ENCODE measurements at places on chromosomes 7 and 10. TPM values are rescaled to one million over a fixed set of nuclear protein-coding genes. Genes with fewer than 3 reads are reported as not detected.

DNA sequence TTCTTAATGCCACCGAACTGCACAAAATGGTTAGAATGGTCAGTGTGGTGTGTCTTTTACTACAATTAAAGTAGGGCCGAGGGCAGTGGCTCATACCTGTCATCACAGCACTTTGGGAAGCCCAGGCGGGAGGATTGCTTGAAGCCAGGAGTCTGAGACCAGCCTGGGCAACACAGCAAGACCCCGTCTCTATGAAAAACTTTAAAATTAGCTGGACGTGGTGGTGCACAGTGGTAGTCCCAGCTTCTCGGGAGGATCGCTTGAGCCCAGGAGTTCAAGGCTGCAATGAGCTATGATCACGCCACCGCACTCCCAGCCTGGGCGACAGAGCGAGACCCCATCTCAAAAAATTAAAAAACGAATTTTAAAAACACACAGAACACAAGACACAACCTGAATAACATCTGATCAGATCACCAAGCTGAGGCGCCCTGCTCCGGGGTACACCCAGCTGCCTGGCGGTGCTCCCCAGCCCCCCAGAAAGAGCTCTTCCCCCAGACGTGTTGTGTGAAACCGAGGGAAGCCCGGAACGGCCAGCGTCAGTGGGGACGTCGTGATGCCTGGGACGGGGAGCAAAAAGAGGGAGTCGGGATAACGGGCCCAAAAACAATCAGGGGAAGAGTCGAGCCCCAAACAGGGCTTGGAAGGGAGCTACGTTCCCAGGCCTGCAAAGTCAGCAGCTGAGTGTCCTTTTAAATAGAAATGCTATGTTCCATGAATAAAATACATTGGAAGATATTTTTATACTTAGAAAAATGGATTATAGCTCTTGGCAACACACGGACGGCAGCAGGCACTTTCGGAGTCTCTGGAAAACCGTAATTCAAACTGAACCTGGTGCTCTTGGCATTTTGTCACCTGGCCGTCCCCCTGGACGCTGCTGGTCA, 80.7 kb upstream of the PDGFA start:
- no peak for DNase-seq

MMD2 gene
- not detected for total RNA-seq

RTKN2 gene
- 7.3 TPM for total RNA-seq

DNA sequence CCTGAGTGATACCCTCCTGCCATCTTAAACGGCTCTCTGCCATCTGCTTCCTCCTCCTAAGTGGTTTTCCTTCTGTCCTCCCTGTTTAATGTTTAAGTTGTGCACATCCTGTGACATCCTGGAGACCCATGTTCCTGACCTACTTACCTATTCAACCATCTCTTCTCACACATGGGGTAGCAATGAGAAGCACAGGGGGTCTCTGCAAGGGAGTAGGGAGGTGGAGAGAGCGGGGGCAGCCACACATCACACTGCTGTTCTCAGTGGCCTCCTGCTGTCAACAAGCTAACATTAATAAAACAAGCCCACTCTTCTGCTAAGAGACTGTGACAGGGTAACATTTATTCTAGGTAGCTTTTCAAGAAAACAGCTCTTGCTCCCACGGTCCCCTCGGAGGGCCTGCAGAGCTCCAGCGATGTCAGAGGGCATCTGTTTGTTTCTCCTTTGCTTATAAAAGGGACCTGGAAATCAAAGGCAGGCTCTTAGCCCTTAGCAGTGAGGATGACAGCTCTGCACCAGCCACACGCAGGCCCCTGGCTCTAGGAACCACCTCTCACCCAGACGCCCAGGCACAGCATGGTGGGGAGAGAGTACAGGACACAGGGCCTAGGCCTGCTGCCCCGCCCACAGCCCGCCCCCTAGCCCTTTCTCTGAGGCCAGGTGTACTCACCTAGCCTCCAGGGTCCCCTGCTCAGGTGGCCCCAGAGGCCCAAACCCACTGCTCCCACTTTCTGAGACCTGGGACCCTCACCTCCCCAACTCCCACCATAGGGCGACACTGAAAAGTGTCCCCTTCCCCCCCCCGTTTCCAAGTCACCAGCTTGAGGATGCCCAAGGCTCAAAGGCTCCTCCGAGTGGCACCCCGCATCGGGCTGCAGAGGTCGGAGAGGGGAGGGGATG, 943 bp upstream of the SLC18A2 start:
- DNase-seq, result no peak

PPP1R17 gene
- not detected for total RNA-seq

DNA sequence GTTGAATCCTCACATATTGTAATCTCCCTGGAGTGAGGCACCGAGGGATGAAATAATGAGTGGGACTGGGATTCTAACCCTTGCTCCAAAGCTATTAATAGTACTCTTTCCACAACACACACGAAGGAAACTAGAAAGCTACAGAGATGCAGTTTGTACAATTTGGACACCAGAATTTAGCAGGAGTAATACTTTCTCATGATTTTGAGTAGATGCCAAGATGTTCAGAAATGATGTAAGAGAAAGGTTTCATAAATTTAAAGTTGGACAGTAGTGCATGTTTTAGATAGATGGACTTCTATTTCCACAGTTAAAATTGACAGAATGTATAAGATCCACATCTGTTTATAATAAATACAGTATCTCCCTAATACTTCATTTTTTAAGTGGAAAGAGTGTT, 46.5 kb downstream of the PRR15 start:
- no peak for DNase-seq

SYT15 gene
- total RNA-seq, result 0.17 TPM

- DNase-seq, result no peak
Measured at GRCh38 chr10:92993699-92994272, 66.8 kb upstream of the CYP26C1 start.

GRCh38 chr7:50742401-50742800, 40.3 kb downstream of the GRB10 start:
- no peak for DNase-seq

- DNase-seq, result no peak
Measured at GRCh38 chr10:86330778-86331763, 35.5 kb downstream of the GRID1 start.

DNA sequence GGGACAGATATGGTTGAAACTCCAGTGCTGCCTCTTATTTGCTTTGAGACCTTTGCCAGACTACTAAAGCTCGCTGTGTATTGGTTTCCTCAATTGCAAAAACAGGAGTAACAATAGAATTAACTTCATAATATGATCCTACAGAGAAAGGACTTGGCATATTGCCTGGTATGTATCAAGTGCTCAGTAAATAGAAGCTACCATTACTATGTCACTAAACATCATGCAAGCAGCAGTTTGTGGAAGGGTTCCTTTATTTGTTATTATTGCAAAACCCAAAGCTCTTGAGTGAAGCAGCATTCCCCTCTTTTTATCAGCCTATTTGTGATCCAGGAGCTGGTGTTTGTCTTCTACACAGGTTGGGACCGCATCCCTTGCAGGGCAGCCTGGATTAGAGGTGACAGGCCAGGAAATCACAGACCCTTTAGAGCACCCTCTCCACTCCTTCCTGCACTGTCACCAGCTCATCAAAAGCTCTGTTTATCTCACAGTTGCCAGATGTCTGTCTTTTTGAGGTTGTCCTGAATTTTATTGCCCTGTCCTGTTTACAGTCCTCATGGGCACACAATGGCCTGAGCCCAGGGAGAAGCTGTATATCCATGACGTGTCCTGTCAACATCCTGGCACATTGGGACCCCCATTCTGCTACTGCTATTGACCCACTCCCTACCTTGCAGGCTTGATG, 121.5 kb downstream of the SNX10 start:
- no peak for DNase-seq

DNA sequence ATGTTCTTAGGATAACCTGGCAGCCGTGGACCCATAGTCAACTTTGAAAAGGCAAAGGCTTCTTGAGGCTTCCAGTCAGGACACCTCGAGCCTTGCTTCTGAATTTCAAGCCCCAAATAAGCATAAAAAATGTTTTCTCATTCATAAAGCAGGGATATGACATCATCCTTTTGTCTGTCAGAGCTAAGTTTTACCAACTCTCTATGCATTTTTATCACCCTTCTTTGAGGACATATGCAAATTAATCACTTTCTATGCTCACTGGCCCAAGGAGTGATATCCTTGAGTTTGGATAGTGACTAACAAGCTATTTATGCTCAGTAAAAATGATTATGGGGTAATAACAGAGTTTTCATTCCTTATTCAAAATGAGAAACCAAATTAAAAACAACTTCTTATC, 159.4 kb downstream of the ANLN start:
- no peak for DNase-seq

GRCh38 chr7:50775836-50776235, 6.9 kb downstream of the GRB10 start:
- DNase-seq, result no peak

GRCh38 chr10:33780961-33781360, 446.5 kb upstream of the NRP1 start:
- no peak for DNase-seq

YAE1 gene
- total RNA-seq, result 85.4 TPM

DNA sequence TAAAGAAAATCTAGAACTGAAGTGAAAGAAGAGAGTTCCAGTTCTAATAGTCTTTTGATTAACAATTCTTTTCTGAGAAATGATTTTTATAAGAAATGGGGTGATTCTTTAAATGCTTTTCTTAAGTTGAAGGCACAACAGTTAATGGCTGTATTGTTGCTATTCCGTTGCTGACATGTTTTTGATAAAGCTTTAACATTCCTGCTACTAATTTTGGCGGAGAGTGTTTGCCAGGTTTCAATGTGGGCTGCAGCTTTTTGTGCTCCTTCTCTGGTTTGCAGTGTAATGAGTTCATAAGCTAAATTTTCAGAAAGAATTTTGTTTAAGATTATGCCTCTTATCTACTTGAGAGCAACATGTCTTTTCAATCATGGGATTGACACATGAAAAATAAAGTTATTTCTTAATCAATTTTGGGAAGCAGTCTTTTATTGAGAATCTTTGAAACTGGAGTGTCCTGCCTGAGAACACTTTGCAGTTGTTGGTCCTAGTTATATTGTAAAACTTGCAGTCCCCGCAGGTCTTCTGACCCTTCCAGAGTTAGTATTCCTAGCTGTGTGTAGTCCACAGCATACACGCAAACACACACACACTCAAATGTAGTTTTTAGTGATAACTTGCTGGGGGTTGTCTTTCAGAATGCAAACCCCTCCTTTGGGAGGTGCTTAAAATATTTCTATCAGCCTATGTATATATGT, 56.7 kb downstream of the COL17A1 start:
- no peak for DNase-seq

TMEM236 gene
- 0.04 TPM for total RNA-seq

LOXL4 gene
- 0.27 TPM for total RNA-seq

DNA sequence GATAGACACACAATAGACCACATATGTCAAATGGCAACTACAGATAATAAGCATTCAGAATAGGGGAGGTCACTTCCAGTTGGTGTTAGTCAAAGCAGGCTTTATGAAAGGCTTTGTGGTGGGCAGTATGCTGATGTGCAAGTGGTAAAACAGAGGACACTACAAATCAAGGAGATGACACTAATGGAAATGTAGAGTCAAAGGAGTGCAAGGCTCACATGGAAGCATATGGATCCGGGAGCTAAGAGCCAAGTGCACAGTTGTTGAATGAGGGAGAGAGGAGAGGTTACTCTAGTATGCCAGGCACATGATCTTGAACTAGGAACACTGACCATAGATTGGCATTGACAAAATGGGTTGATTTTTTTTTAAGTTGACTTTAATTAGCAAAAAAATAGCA, 62.7 kb downstream of the GRM3 start:
- DNase-seq, result no peak

- no peak for DNase-seq
Measured at GRCh38 chr10:104059364-104059763, 26.3 kb downstream of the COL17A1 start.

ENKUR gene
- not detected for total RNA-seq

- DNase-seq, result no peak
Measured at GRCh38 chr10:60950300-60950699, 6.3 kb upstream of the RHOBTB1 start.

DNA sequence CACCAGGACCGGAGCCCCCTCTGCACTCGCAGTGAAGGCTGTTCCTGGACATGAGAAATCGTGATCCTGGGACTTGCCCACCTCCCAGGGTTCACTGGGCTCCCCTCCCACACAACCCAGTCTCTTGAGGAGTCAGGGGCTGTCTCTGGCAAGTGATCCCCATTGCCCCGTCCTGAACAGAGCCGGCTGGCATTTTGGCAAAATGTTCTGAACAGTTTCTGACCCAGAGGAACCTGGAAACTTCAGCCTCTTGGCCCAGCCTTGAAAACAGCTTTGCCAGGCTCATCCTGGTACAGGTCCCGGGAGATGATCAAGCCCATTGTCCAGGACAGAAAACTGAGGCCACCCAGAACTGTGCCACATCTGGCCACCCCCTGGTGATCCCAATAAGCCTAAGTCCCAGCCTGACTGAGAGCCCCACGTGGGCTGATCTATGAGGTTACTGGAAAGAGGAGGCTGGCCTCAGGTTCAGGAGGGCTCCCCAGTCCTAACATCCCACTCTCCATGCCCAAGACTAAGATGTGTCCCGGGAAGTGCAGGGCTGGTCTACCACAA, 115.7 kb downstream of the OAT start:
- no peak for DNase-seq

LEP gene
- total RNA-seq, result not detected

DNA sequence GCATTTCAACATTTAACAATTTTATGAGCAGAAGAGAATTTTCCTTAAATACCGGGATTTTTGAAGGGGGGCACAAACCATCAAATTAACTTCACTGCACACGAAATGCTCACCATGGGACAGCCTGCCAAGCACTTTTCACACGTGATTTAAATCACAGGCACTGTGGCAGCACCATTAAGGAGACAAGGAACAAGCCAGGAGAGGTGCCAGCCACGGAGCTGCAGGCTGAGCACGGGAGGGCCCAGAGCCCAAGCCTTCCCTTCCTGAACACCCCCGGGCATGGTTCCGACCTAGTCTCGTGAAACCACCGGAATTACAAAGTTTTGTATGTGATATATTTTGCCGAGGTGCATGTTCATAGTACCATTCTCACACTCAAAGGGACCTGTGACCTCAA, 13.4 kb downstream of the PITRM1 start:
- no peak for DNase-seq

GRCh38 chr7:27163288-27164044, 1.9 kb downstream of the HOXA9 start:
- no peak for DNase-seq

DNA sequence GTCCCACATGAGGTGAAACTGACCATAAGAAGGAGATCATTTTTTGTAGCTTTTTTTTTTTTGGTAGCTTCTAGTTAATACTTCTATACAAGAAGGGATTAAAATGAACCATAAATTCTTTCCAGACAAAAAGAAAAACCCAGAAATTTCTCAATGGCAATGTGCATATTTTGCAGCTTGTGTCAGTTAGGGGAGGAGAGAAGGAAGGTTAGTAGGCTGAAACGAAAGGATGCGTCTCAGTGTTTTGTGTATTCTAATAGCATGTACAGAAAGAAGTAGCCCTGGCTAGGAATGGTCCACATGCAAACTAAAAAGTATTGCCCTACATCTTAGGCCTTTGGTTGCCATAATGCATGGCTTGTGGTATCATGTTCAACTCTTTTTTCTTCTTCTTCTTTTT, 90.6 kb downstream of the CACNB2 start:
- no peak for DNase-seq

GRCh38 chr7:82428186-82428961, 15.2 kb downstream of the CACNA2D1 start:
- peak; percentile 54 for DNase-seq

C10orf105 gene
- not detected for total RNA-seq

All from H4 (cell line).